Stimulated activated CD8-positive, alpha-beta memory T cell treated with anti-CD3 and anti-CD28 coated beads, Interleukin-7, amount 100 ng/mL, for 4 hours (primary cell): ENCODE measurements at places on chromosomes 1 and 21.

GRCh38 chr1:6745073-6745472 is 40.2 kb upstream of the CAMTA1 start:
- no peak for DNase-seq

DNA sequence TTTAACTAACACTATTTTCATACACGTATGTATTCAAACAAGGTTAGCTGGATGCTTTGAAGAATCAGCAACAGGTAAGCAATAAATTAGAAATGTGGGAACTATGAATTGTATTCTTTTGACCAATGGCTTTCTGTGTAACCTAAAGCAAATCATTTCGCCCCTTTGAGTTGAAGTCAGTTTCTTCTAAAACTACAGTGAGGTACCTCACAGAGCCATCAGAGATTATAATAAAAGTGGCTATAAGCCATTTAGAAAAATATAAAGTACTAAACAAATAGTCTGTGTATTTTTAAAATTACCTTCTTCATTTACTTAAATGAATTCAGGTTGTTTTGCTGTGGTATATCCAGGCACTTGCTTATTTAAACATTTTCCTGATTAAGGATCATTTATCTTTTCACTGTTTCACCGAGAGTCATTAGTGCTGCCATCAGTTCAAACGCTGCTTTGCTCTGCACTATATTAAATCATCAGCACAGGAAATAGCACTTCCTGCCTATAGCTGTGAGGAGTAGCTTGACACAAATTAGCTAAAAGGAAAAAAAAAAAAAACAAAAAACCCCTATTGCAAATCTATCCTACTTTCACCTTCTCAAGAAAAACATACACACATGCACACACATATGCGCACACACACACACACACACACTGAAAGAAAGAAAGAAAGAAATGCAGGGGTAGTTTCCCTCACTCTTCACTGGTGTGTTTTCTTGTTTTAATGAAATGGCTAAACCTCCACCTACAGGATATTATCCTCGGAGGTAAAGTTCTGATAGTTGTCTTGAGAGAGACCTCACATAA is 39.8 kb upstream of the C1orf105 start:
- no peak for DNase-seq

GRCh38 chr1:113488576-113489177 is 98.4 kb downstream of the MAGI3 start:
- DNase-seq: no peak

GRCh38 chr1:110474444-110474843 is 23.5 kb downstream of the PROK1 start:
- DNase-seq: no peak

DNA sequence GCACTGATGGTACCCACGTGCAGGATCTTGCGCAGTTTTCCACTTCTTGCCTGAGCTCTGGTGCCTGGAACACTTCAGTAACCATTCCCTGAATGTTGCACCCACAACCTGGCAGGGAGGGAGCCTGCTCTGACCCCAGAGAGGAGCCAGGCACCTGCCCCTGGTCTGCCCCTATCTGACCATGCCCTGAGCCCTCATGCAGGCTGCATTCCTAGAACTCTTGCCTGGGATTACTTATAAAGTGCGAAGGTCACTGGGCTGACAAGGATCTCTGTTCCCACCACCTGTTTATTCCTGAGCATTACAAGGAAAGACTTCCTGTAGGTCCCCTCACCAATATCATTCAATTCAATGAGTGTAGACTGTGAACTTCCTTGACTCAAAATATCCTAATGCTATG is 191.9 kb upstream of the FMN2 start:
- no peak for DNase-seq

- DNase-seq: no peak
Observed at GRCh38 chr21:38910390-38911067, 104.8 kb downstream of the ETS2 start.

DNA sequence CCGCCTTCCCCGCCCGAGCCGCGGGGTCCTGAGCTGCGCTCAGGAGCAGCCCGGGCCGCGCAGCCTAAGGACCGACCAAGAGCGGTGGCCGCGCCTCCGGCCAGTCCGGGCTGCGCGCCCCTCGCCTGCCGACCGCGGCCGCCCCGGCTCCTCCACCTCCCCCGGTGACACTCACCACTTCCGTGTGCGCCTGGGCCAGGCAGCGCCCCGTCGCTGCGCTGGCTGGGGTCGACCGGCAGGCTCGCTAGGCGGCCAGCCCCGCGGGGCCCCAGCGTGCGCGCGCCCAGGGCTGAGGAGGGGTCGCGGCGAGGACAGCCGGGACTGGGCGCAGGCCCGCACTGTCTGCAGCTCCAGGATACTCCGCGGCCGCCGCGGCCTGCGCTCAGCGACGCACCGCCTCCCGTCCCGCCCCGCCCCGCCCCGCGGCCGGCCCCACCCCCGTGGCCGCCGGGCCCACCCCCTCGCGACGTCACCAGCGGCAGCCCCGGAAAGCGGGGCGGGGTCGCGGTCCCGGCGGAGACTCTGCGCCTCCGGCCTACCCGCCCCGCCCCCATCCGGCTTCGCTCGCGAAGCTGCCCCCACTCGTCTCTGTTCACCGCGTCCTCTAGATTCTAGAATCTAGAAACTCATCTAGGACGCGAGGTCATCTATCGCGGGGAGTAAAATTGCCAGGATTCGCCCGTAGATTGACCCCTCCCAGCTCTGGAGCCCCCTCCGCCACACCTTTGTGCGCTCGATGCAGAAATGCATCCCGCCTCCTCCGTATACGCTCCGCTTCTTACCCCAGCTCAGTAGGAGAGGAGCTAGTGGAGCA is at the start of gene JAK1:
TSS of gene JAK1 (minus strand) at position 392 of the 814 bp plus-strand sequence. CDS start 80,285 bp downstream, outside the sequence.
- peak; percentile 90 for DNase-seq

- no peak for DNase-seq
Observed at GRCh38 chr1:114314098-114314497, 160.4 kb upstream of the SYT6 start.

- no peak for DNase-seq
Observed at GRCh38 chr21:31450980-31451379, 106.9 kb upstream of the TIAM1 start.

- peak; percentile 59 for DNase-seq
Observed at GRCh38 chr1:100440075-100440809, 87.9 kb downstream of the CDC14A start.

GRCh38 chr1:40041466-40041838 is 923 bp downstream of the CAP1 start:
- DNase-seq: no peak

GRCh38 chr1:200150721-200151120 is 123.2 kb downstream of the NR5A2 start:
- DNase-seq: no peak

DNA sequence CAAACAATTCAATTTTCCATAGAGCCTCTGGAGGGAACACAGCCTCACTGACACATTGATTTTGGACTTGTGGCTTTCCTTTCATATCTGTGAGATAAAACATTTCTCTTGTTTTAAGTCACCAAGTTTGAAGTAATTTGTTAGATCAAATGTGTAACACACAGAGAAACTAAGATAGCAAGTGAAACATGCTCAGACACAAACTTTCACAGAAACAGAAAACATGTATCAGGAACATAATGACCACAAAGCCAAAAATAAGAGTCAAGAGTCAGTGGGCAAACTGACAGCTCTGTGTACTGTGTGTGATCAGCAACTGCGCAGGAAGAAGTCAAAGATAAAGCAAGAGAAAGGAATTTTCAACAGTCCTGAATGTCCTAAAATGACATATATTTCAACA is 1237.5 kb downstream of the AMY1C start:
- DNase-seq: no peak

GRCh38 chr1:155062151-155062686 is 1.3 kb upstream of the EFNA4 start:
- DNase-seq: no peak

- no peak for DNase-seq
Observed at GRCh38 chr1:118987468-118988185, 516 bp downstream of the TBX15 start.

- no peak for DNase-seq
Observed at GRCh38 chr1:94804442-94804837, 15.7 kb upstream of the SLC44A3 start.

GRCh38 chr1:176779992-176780328 is 317.0 kb downstream of the PAPPA2 start:
- no peak for DNase-seq

DNA sequence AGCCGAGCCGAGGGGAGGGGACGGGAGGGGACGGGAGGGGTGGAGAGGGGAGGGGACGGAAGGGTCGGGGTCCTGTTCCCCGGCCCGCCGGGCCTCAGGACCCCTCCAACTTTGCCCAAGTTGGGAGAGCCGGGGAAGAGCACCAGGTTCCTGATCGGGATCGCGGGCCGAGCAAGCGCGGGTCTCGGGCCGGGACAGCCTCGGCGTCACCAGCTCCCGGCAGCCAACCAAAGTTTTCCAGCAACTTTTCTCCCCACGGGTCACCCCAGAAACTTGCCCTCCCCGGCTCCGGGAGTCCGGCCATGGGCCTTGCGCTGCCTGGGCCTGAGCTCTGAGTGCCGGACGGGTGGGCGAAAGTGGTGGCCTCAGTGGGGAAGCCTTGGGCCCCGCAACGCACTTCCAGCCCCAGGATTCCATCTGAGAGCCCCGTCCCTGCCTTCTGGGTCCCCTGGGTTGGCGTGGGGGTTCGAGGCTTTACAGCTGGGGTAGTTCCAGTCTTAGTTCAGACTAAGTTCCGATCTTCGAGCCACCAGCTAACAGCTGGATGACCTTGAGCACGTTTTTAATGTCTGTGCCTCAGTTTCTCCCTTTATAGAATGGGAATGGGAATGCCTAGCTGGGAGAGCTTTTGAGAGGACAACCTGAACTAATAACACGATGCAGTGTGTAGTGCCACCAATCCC is 458 bp downstream of the ZC3H12A start:
- no peak for DNase-seq

- no peak for DNase-seq
Observed at GRCh38 chr1:167373986-167374385, 144.3 kb downstream of the CD247 start.

DNA sequence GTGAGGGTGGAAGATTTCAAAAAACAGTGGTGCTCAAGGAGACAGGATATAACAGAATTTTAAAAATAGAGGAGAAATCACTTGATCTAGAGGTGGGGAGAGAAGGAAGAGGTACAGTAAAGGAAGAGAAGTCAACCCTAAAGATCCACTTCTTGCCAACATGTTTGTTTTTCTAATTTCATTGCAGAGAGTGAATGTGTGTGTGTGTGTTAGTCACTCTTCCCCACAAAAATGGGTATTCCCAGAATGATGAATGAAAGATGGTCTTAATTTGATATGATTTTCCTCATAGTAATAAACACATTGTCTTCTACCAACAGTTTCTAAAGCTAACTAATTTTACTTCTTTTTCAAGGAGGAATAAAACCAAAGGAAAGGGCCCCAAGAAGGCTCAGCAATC is 74.2 kb upstream of the NGF start:
- DNase-seq: no peak

DNA sequence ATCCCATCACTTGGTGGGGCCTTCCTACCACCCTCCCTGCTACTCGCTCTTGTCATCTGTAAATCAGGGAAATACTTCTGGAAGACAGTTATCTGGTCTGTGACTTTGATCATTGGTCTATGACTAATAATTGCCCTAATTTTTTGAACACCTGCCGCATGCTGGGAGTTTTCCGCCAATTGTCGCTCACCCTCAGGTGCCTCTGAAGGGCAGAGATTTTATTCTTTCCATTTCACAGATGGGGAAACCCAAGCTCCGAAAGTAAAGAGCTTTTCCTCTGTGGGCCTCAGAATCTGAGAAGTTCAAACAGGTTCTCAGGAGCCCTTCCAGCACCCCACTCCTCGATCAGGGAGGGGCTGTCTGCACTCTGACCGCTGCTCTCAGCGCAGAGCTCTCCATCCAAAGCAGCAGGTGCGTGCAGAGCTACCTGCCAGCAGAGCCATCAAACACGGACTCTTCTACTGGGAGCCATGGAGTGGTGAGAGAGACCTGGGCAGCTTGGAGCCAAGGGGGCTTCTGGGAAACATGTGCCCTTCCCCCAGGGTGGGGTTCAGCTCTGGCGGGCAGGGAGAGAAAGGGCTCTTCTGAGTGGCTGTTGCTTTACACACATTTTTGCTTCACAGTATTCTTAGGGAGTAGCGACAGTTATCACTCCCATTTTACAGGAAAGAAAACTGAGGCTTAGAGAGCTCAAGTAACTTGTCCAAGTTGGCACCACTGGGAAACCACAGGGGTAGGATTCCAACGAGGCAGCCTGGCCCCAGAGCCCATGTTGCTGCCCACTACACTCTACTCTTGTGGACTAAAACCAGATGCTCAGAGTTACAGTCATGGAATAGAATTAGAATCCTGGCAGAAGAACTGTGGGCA is 5.8 kb upstream of the RUNX3 start:
- DNase-seq: no peak

DNA sequence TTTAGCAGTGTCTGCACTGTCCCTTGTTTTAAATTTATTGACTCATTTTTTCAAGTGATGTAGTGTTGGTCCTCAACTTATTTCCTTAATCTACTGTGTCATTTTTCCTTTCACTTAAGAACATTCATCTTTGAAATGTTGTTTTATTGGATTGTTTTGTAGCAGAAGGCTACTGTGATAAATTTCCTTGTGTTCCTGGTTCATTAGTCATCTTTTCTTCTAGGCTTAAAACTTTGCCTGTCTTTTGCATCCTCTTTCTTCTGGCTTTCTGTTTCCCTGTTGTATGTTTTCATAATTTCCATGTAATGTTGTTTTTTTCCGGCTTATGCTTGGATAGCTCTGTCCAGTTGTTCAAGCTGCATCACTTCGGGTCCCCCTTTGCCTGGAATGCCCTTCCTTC is 61.9 kb downstream of the UBE2T start:
- no peak for DNase-seq

DNA sequence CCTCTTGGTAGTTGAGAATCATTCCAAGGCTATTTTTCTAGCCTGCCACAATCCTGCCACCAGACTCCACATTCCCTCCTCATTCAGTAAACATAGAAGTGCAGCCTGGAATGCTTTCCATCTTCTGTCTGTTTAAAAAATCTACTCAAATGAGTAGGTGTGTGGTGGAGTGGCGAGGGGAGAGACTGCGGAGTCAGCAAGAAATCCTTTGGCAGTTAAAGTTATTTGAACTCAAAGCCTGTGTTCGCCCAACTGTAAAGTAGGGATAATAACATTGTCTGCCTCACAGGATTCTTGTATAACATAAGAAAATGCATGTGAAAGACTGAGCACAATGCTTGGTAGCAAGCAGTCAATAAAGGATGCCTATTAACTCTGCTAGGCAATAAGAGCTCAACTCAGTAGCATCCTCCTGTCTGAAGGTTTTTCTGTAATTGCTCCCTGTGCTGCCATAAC is 22.2 kb upstream of the DPT start:
- DNase-seq: no peak

GRCh38 chr1:206469933-206470691 is at the start of gene IKBKE:
Gene IKBKE, plus strand, starts transcription at chr1:206470476. Its CDS starts 2,752 bp downstream, at chr1:206473228.
- DNase-seq: peak; percentile 19

DNA sequence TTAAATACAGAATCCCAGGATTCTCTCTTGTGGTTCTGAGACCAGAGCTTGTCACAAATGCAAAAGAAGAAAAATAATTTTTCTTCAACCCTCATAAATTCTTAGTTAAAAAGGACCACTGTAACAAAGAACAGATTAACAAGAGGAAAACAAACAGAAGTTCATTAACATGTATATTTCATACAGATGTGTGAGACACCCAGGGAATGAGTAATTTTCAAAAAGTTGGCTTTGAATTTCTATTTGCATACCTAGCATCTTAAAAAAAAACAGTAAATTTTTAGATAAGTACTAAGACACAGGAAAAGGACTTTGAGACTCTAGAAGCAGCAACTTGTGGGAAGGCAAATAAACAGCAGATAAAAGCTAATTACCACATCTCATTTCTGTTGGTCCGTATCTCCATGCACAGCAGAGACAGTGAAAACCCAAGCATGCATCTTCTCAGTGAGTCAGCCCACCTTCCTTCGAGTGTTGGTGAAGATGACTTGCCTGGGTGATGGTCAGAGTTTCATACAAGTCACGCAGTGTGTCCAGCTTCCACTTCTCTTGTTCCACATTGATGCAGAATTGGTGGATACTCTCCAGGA is 399.9 kb upstream of the ADAMTS5 start:
- DNase-seq: no peak

- DNase-seq: peak; percentile 30
Observed at GRCh38 chr1:67214420-67215174, 48.3 kb downstream of the IL23R start.
